ENCODE measurements at places on chromosomes 13 and 19. TPM values are rescaled to one million over a fixed set of nuclear protein-coding genes. Genes with fewer than 3 reads are reported as not detected.
A peak's percentile ranks its signal among the peaks of the same experiment; 100 is the strongest.

DNA sequence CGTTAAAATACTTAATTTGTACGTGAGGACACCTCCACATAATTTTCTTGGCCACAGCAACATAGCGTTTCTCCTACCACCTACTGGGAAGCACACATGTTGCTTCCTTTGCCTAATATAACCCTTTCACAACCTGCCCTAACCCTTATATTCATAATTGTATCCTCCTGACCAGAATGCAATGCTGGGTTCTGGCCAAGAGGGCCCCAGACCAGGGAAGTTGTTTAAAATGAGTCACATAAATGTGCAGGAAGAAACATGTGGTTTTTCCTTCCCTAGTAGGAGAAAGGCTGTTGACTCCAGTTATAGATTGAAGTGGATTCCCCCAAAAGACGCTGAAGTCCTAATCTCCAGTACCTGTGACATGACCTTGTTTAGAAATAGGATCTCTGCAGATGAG is 187.3 kb downstream of the NUFIP1 start:
- DNase-seq = peak; percentile 88

DNA sequence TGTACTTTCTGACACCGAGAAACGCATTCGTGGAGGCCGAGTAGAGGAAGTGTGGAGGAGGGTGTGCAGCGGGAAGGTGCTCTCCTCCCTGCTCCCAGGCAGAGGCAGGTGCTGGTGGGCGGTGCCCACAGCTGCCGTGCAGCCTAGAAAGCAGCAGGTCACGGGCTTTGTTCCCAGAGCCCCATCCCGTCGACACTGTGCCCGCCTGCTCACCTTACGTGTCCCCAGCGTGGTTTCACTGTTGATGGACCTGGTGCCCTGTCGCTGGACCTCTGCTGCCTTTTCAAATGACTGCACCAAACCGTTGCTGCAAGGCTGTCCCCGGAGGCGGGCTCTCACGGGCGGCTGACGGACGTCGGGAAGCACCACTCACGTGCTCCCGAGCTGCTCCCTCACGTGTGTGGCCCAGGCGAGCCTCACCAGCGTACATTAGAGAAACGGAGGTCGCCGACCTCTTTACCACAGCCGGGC is 20.8 kb downstream of the PLEKHJ1 start:
- no peak for DNase-seq

GRCh38 chr19:5173993-5174392 is 166.6 kb downstream of the PTPRS start:
- DNase-seq = no peak

DNA sequence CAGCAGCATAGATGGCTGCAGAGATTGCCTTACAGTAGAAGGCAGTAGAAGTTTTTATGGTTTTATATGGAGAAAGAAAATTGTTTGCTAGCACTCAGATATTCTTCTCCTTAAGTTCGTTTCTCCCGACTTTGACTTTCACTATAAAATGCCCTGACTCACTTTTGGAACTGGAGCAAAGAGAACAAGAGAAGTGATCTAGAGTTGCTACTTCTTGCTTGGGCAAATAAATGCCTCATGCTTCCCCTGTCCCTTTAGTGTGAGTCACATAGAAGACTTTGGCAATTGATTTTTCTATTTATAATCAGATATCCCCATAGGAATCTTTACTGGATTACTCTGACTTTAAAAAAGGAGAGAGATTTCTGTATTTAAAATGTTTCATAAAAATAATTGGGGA is 46.9 kb downstream of the ITGBL1 start:
- DNase-seq = no peak

GRCh38 chr13:77697217-77698103 is at the start of gene SLAIN1:
Gene SLAIN1 (plus strand): TSS chr13:77697687. CDS start chr13:77697914, 227 bp downstream.
- peak; percentile 49 for DNase-seq

GRCh38 chr13:26558987-26559386 is 1.5 kb downstream of the WASF3 start:
- DNase-seq = no peak

The SGCG gene
- not detected for total RNA-seq

The NLRP11 gene
- under 0.01 TPM for total RNA-seq

The RNF225 gene
- total RNA-seq = not detected

The GZMM gene
- not detected for total RNA-seq

The ZNF8 gene
- total RNA-seq = 4.8 TPM

Data from dermis microvascular lymphatic vessel endothelial cell (primary cell).